ENCODE measurements at places on chromosomes 7 and 10. TPM values are rescaled to one million over a fixed set of nuclear protein-coding genes. Genes with fewer than 3 reads are reported as not detected.

DNA sequence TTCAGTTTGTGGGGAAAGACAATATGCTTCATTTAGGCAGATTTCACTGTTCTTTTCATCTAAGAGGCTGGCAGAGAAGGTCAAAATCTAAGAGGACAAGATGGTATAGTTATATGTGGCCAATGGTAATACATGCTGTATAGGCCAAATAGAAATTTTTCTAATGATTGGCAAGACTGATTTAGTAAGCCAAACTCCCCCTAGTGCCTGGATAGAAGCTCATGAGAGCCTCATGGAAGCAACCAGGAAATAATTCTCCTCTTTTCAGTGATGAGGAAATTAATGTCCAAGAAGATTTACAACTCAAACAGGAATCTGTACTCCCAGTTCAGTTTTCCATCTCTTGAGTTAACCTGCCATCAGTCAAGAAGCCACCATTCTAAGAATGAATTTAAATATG lies 253.6 kb upstream of the PHF14 start:
- DNase-seq: no peak

ESYT2 gene
- total RNA-seq: 43.5 TPM

- DNase-seq: no peak
Measured at GRCh38 chr7:137647905-137648565, 198.7 kb downstream of the DGKI start.

NANOS1 gene
- 0.76 TPM for total RNA-seq

DNA sequence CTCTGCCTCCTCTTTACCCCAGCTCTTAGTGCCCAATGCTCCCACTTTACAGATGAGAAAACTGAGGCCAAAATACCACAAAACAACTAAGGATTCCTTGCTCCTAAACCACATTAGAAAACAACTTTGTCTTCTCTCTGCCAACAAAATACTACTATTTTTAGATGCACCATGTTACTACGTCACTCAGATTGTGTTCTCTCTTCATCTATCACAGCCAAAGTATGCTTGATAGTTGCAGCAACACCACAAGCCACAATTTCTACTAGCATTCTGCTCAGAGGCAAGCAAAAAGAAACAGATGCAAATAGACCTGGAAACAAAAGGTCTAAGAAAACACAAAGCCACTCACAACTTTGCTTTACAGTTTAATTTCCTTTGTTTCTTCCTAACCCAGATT lies 3.3 kb upstream of the PDE1C start:
- no peak for DNase-seq

GRCh38 chr7:68409851-68410250 lies 1188.4 kb upstream of the AUTS2 start:
- DNase-seq: no peak

- DNase-seq: no peak
Measured at GRCh38 chr10:63504145-63504881, 16.9 kb upstream of the REEP3 start.

DNA sequence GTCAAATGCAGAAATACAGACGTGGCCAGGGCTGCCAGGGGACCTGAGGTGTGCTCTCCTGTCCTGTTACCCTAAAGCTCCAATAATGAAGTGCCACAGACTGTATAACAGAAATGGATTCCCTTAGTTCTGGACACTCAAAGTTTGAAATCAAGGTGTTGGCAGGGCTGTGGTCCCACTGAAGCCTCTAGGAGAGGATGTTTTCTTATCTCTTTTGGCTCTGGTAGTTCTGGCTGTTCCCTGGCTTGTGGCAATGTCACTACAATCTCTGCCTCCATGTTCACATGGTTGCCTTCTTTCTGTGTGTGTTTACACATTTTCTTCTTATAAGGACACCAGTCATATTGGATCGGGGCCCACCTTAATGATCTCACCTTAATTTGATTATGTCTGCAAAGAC lies 15.3 kb upstream of the EEPD1 start:
- no peak for DNase-seq

GRCh38 chr10:34295142-34295548 lies 520.0 kb downstream of the PARD3 start:
- no peak for DNase-seq

FAM13C gene
- total RNA-seq: 3.3 TPM

PRSS1 gene
- total RNA-seq: not detected

DNA sequence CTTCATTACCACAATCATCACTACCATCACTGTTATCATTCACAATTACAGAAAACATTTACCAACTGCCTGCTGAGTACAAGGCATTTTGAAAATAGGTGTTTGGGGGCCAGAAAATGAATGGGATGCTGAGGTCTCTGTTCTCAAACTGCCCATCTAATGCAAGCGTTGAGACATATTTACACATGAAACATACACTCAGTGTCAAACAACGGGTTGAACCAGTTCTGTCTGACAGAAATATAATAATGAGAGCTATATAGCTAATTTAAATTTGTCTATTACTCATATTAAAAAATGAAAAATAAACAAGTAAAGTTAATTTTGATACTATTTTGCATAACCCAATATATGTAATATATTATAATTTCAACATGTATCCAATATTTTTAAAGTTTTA lies 303.1 kb downstream of the KCNMA1 start:
- DNase-seq: no peak

- DNase-seq: peak; percentile 7
Measured at GRCh38 chr7:18457832-18458231, 37.7 kb upstream of the HDAC9 start.

- DNase-seq: no peak
Measured at GRCh38 chr10:121152935-121153334, 301.8 kb downstream of the WDR11 start.

- DNase-seq: no peak
Measured at GRCh38 chr10:90062786-90063185, 361.4 kb downstream of the KIF20B start.

DNA sequence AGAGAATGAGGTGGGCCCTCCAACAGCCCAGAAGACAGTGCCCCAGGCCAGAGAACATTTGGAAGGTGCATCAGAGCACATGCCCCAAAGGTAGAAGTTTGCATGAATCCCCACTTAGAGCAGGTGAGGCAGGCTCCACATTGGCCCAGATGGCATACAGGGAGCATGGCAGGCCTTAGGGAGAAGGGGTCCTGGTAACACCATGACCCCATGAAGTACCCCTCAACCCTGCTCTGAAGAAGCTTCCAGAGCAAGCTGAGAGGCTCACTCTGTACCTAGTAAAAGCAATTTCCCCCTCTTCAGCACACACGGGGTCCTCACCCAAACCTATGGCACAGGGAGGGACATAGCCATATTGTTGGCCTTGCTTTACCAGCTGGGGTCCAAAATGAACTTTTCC lies 162.6 kb downstream of the BUB3 start:
- no peak for DNase-seq

BCCIP gene
- total RNA-seq: 28.4 TPM

ASB10 gene
- not detected for total RNA-seq

- DNase-seq: peak; percentile 48
Measured at GRCh38 chr7:152462995-152463708, 27.3 kb upstream of the KMT2C start.

DNA sequence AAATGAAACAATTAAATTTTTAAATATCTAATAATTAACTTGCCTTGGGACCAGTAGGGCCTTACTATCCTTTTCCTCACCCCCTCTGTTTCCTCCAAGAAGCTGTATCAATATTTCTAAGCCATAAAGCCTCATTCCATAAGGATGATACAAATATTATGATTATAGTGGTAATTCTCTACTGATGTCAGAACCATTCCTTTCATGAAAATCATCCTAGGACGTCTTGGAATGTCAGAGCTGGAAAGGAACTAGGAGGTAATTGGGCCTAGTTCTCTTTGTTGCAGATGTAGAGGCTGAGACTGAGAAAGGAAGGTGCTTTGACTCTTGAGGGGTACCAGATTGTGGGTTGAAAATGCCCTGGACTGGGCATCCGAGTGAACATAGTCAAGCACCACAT lies 766.7 kb upstream of the GHITM start:
- DNase-seq: no peak

ATRNL1 gene
- total RNA-seq: 0.77 TPM

RADIL gene
- total RNA-seq: 1.7 TPM

OR2A1 gene
- total RNA-seq: under 0.01 TPM

GPR158 gene
- not detected for total RNA-seq

PLEKHS1 gene
- total RNA-seq: not detected

DNA sequence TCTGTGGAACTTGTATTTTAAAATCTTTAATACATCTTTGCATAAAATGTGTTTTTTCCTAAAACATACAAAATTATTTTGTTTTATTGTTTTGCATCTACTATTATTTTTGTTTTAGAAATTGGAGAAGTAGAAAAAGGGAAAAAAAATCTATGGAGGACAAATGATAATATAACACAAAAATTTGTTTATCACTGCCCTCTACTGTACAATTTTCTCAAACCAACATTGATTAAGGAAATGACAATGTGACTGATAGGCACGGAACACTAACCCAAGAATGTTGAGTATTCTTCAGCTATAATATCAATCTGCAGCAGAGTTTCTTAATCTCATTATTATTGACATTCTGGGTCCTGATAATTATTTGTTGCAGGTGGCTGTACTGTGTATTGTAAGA lies 9.5 kb upstream of the ING3 start:
- peak; percentile 49 for DNase-seq

DNA sequence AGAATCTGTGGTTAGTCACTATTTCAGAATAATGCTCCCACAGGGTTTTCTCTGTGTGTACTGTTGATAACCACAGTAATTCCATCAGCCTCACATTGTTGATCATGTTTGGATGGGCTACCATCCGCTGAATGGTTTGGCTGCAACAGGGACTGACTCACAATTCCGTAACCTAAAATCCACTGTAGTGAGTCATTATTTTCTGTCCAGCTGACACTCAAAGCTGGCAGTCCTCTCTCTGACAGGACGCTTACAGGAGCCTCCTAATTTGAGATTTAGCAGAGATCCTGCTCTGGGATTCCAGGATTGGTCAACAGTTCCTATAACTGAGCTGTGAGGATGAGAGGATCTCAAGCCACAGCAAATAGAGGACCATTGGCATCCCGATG lies 32.7 kb downstream of the VWA2 start:
- peak; percentile 74 for DNase-seq

GRCh38 chr10:42776681-42777080 lies 5.9 kb upstream of the BMS1 start:
- DNase-seq: no peak

DNA sequence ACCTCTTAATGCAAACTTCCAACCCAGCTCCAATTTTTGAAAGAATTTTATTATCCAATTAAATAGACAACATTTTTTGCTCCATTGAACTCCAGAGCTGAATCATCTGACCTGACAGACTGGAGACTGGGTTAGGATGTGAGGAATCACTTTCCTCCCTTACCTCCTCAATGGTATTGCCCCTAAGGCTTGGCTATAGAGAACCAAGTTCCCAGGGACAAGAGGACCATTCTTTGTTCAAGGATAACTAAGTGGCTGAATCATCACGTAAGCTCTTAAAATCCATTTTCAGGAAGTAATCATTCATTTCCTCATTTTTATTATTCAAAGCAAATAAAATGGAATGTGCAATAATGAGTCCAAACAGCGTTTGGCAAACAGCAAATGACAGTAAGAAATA lies 335.1 kb downstream of the GATA3 start:
- DNase-seq: peak; percentile 24

DNA sequence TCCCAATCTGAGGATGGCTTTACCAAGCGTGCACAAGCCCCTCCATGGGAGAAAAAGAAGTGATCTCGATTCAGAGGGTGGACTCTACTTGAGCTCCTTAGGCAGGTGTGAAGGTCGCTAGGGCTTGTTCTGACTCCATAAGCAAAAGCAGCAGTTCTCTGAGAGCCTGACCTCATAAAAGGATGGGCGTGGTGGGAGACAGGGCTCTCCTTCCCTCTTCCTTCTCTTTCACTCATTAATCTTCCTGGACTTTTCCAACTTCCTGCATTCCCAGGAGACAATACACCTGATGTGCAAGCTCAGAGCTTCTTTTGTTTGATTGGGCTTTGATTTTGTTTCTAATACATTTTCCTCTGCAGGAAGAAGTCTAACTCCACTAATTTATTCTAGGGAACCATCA lies 22.3 kb upstream of the TMEM72 start:
- DNase-seq: no peak

PRKG1 gene
- 0.64 TPM for total RNA-seq

GJD4 gene
- total RNA-seq: not detected

DNA sequence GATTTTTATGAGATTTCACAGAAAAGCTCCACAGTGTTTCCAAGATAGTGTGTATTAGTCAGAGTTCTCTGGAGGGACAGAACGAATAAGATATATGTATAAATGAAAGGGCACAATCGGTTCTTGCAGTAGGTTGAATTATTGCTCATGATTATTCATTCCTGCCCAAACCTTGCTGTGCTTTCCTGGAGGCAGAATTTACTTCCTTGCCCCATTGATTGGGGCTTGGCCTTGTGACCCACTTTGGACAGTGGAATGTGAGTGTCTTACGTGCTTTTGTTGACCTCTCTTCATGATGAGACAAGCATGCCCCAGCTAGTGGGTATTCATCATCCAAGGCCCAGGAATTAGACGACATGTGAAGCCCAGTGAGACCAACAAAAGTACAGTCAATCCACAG lies 53.0 kb upstream of the ABCB5 start:
- no peak for DNase-seq

DNA sequence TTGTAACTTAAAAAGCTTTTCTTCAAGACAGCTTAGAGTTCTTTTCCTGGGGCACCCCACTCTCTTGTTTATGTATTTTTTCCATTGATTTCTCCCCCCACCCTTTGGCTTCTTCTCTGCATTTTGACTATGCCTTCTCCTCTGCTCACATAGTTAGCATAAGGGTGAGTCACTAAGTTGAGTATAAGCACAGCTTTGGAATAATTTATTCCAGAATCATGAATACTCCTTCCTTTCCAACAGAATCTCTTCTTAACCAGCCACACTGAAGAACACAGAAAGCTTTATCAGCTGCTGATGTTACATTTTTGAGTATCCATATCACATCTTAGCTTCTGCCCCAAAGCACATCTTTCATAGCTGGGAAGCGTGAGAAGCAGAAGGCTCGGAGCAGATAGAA lies 449.5 kb upstream of the MKI67 start:
- no peak for DNase-seq

DNA sequence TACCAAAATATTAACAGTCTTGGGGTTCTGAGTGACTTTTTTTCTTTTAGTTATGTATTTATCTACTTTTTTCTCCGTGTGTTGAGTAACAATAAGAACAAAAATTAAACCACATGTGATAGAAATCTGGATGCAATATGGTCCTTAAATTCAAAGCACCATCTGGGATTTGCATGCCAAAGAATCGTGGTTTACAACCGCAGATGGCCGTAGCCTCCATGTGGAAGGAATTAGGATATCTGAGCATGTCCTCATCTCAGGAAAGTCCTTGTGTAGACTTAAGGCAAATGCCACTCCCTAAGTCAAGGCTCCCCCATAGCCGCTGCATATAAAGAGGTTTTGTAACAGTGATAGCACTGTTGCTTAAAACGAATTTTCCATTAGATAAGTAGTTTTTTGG lies 304.0 kb downstream of the ZEB1 start:
- no peak for DNase-seq

- DNase-seq: no peak
Measured at GRCh38 chr10:69647819-69648218, 17.8 kb downstream of the FAM241B start.
